Suprapubic skin (tissue), 4 donors: ENCODE measurements at places on chromosomes 6 and 20.
A peak's percentile ranks its signal among the peaks of the same experiment; 100 is the strongest.

GRCh38 chr6:26459023-26459810 lies 1.5 kb downstream of the BTN2A1 start:
- DNase-seq = no peak

DNA sequence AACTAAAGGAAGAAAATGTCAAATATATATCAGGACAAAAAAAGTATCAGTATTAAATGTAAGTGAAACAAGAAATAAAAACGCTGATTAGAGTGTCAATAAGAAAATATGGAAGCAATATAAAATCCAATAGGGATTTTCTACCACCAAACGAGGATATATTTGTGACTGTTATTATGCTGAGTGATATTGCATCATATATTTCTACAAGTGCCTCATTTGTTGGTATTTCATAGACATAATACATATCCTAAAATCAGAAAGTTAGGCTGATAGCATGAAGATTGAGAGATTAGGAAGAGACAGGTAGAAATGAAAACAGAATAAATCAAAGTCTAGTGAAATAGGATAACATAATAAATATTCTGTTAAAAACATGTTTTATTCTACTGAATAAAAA lies 429.2 kb upstream of the IRAK1BP1 start:
- DNase-seq = no peak

GRCh38 chr6:14447240-14447639 lies 329.7 kb downstream of the CD83 start:
- DNase-seq = no peak

GRCh38 chr6:10831609-10832008 lies 6.7 kb downstream of the MAK start:
- no peak for DNase-seq

GRCh38 chr6:168132531-168133167 lies 53.6 kb upstream of the FRMD1 start:
- DNase-seq = peak; percentile 83

GRCh38 chr6:624979-625378 lies 31.9 kb downstream of the HUS1B start:
- no peak for DNase-seq

GRCh38 chr6:6332811-6333244 lies 12.4 kb upstream of the F13A1 start:
- no peak for DNase-seq

DNA sequence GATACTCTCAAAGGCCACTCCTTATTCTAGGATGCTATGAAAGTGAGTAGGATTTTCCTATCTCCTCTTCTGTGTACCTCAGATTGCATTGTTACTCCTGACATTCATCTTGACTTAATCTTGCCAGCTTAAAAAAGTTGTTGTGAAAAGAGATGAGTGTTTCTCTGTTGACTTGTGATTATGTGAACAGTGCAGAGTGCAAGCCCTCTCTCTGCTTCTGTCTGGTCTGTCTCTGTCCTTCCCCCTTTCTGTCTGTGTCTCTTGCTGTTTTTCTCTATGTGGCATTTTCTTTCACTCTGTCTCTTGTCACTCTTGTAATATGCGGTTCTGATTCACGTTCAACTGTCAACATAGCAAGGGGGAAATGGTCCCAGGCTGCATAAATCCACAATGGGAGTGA lies 306.6 kb downstream of the FARS2 start:
- DNase-seq = no peak

GRCh38 chr6:3323696-3324261 lies 65.0 kb downstream of the PSMG4 start:
- DNase-seq = no peak

GRCh38 chr6:168163096-168163731 lies 84.2 kb upstream of the FRMD1 start:
- DNase-seq = peak; percentile 72

DNA sequence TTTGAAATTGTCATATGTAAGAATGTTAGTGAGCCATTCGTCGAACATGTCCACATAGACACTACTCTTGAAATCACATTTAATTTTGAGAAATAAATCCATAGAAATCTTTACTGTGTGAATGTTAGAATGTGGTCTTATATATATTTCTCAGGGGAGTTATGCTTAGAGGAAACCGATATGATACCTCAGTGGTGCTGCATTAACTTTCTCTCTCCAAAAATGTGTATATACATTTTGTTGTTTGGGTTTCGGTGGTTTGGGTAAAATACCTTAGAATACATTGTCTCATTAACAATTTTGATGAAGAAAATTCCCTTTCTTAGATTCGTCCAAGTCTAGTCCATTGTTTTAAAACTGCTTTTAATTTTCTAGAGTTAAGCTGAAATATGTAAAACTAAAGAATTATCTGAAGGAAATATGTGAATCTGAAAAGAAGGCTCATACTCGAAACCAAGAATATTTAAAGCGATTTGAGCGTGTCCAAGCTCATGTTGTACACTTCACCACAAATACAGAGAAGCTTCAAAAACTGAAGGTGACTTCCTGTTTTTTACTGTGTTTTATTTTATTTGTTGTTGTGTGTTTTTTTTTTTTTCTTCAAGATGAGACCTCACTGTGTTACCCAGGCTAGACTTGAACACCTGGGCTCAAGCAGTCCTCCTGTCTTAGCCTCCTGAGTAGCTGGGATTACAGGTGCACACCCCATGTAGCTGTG lies 10.3 kb downstream of the KIZ start:
- no peak for DNase-seq

- DNase-seq = no peak
Observed at GRCh38 chr6:147738099-147738498, 229.6 kb downstream of the SAMD5 start.

- DNase-seq = peak; percentile 70
Observed at GRCh38 chr20:13492001-13492481, 146.7 kb downstream of the TASP1 start.

- no peak for DNase-seq
Observed at GRCh38 chr6:72182337-72183246, 296.2 kb downstream of the RIMS1 start.

GRCh38 chr20:60317401-60317800 lies 359.2 kb downstream of the CDH26 start:
- DNase-seq = no peak

DNA sequence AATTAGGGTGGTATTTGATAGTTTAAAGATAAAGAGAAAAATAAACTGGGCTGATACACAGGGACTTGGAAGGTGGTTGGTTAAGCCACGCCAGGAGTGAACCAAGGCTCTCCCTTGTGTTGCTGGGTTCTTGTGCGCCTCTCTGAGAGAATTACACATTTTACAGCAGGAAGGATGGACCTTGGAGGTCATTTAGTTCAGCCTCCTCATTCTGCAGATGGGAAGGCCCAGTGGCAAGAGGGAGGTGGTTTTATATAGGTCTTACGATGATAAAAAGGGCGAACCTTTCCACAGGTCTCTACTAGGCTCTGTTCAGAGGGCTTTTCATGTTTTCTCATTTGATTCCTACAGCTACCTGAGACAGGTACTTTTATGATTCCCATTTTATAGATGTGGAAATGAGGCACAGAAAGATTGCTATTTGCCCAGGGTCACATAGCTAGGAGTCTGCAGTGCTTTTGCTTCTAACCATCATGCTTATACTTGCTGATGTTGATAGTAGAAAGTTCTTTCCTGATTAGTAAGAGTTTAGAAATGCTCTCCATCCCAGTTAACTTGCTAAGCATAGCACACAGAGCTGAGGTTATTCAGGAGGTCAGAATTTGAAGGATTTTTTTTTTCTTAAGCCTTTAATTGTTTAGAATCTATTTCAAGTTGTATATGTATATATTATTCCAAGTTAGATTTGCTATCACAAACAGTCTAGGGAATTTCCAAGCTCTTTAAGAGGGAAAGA lies 12.8 kb downstream of the HIVEP1 start:
- DNase-seq = no peak

- DNase-seq = no peak
Observed at GRCh38 chr6:53692172-53692571, 26.6 kb upstream of the KLHL31 start.

GRCh38 chr6:12472601-12473038 lies 182.5 kb downstream of the EDN1 start:
- DNase-seq = no peak

GRCh38 chr6:42929821-42930360 lies 611 bp downstream of the CNPY3 start:
- DNase-seq = no peak

GRCh38 chr20:50681359-50682064 lies 9.8 kb downstream of the RIPOR3 start:
- no peak for DNase-seq

GRCh38 chr20:25014816-25015215 lies 22.3 kb upstream of the APMAP start:
- DNase-seq = peak; percentile 40

- no peak for DNase-seq
Observed at GRCh38 chr20:34375977-34376430, 12.9 kb downstream of the ITCH start.

DNA sequence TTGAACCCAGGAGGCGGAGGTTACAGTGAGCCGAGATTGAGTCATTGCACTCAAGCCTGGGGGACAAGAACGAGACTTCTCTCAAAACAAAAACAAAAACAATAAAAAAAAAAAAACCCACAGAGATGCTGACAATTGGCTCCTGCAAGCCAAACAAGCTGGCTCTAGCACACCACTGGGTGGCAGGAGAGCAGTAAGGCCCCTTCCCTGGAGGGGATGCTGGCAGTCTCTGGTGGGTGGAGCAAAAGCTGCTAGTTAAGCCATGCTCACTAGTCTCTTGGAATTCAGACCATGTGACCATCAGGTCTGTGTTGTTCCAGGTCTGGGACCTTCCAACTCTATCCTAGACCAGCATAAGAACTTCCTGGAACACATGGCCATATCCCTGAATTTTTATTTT lies 18.9 kb upstream of the DSN1 start:
- no peak for DNase-seq

DNA sequence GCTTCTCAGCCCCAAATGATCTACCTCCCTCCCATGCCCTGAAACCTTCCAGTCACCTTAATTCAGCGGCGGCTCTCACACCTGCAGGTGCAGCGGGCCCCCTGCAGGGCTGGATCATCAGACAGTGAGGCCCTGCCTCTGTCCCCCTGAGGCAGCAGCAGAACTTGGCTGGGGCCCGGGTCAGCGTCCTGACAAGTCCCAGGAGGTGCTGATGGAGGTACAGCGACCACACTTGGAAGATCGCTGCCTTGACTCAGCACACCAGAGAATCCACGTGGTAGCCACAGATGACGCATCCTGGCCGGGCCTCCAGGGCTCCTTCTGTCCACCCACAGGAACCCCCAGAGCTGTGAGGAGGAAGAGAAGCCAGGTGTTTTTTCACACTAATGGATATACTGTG lies 116.4 kb upstream of the THBS2 start:
- no peak for DNase-seq

- no peak for DNase-seq
Observed at GRCh38 chr6:42766163-42766670, 15.6 kb upstream of the BICRAL start.

- peak; percentile 36 for DNase-seq
Observed at GRCh38 chr6:158643836-158644230, 710 bp downstream of the DYNLT1 start.

DNA sequence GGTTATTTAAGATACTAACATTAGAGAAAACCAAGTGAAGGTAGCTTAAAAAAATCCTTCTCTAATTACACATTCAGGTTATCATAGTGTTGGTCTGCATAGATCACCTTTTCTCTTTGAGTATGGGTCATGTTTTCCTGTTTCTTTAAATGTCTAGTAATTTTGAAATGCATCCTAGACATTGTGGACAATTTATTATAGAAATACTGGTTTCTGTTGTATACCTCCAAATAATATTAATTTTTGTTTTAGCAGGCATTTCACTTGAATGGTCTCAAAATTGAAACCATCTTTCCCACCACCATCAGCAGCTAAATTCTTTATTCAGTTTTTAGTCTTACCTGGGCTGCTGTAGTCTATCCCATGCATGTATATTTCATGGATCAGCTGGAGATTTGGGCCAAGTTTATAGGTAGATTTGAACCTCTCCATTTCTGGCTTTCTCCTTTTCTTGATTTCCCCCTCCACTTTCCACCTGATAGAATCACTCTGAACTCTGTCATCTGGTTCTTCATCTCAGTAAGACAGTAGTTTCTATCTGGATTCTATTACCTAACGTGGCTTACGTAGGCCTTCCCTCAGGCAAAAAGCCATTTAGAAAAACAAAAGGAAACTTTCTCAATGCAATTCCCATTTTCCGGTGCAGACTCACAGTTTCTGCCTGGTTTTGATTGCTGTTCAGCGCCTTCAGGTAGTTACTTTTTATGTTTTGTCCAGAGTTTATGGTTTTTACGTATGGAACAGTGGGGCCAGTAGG lies 52.3 kb downstream of the ZFAND3 start:
- DNase-seq = no peak

DNA sequence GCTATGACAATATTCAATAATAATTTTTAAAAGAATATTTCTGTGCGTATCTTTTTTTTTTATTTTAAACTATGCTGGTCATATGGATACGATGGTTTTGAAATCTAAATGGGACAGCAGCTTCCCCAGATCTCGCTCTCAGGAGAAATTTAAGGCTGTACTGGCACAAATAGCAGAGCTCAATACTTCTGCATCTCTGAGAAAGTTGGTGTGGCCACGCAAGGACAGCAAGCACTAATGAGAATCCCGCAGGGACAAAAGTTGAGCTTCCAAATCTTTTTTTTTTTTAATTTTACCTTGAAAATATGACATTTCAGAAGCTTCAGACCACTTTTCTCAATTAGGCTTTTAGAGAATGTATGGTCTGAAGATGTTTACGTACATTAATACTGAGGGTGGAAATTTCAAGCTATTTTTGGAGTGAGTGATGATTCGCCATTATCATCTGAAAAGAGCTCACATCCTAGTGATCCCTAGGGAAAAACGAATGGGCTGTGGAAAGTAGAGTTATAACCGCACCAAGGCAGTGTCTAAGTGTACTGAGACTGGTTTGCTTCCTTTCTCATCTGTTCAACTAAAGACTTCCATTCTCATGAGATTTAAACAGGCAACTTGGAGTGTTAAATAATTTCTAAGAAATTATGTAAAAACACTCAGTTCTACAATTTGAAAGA lies 840.0 kb downstream of the C6orf118 start:
- DNase-seq = no peak

GRCh38 chr6:36827261-36828079 lies 11.8 kb downstream of the CPNE5 start:
- DNase-seq = no peak

GRCh38 chr6:137728386-137729349 lies 138.4 kb upstream of the TNFAIP3 start:
- no peak for DNase-seq

DNA sequence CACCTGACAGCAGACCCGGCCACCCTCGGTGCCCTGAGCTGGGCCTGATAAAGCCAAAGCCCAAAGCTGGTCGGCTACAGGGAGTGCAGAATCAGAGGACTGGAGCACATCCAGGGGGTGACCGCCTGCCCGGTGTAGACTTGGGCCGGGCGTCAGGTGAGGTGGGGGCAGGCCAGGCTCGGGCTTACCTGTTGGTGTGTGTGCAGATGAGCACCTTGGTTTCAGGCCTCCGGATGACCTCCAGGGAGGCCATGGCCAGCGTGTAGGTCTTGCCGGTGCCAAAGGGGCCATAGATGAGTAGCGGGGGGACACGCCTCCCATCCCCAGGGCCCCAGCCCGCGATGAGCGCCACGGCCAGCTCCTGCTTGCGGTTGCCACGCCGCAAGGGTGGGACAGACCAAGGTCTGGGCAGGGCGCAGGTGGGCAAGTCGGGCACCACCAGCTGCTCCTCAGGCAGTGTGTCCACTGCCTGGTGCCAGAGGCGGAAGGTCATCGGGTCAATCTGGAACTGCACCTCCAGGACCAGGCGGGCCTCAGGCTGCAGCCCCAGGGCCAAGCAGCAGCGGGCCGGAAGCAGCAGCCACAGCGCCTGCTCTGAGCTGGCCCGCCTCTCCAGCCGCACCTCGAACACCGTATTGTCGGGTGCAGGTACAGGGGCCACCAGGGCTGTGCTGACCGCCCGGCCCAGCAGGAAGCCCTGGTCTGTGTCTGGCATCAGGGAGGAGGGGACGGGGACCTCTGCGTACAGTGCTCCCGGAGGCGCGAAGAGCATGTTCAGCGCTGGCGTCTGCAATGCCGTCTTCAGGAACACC lies 5.7 kb downstream of the HELZ2 start:
- no peak for DNase-seq
